C1 segment of cervical spinal cord (tissue), 14 donors: ENCODE measurements at places on chromosomes 6 and 20.

DNA sequence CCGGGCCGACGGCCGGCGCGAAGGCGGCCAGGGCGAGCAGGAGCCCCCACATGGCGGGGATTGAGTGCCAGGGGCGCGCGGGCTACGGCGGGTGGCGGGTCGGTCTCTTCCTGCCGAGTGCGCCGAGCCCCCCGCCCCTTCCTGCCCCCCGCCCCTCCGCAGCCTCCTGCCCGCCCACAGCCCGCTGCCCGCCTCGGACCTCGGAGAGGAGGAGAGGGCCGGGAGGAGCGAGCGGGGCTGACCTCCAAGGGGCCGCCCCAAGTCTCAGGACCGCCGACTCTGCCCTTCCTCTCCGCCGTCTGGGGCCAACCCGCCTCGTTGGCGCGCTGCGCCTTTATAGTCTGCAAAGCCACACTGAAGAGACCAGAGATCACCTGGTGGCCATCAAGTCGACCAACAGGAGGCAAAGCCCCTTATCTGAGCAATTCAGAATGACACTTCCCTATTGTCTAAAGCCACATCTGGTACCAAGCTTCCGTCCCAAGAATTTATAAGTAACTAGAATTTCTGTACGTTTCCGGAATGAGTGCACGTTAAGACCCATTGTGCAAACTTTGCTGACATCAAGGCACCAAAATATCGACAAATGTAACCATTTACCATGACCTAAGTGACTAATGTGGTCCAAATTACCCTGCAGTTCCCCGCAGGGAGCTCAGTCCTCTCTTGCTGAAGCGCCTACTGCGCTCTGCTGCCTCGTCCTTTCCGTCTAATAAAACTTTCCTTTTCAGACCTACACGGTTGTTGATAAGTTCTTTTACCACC lies at the start of gene CPXM1:
CPXM1 (minus strand) TSS at position 107 of the 765 bp plus-strand sequence; CDS start at position 52, 55 bp downstream.
- DNase-seq: no peak

DNA sequence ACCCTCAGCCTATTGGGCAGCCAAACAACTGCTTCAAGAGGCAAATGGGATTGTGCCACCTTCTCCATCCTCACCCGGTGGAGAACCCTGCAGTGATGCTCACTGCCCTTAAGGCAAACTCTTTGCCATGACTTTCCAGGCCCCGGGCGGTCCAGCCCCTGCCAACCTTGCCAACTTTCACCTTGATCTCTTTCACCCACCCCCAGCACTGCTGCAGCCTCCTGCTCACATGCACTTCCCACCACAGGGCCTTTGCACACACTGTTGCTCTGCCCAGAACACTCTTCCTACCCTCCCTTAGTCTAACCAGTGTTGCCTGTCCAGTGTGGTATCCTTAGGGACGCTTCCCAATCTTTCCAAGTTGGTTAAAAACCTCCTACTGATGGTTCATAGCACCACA lies 221.1 kb downstream of the EYA2 start:
- DNase-seq: no peak

- DNase-seq: no peak
These were observed 112.8 kb upstream of the JARID2 start for GRCh38 chr6:15132854-15133670.

DNA sequence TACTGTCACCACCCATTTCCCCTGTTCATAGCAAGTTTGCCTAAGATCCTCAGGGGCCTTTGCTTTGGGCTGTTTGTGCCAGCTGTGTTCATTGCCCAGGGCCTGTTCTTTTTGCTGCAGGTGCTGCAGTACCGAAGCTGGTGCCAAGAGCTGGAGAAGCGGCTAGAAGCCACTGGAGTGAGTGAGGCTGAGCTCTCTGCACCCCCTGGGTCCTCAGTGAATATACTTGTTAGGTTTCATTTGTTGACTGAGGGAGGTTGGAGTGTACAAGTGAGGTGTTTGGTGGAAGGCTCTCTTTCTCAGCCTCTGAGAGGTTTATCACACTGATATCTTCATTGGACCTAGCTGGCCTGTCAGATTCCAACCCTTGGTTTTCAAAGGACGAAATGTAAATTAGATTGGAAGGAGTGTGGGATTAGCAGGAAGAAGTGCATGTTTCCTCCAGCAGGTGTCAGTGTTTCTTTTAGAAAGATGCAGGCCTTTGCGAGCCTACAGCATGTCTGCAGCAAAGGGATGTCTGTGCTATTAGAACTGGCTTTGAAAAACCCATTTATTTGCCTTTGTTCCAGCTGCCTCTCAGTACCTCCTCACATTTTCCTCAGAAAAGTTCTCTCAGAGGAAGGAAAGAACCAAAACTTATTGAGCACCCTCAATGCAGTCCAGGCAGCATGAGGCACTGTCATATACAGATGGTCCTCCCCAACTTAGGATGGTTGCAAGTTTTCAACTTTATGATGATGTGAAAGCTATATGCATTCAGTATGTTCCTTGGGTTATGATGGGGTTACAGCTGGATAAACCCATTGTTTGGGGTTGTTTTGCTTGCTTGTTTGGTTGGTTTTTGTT lies 8.3 kb downstream of the CEP250 start:
- DNase-seq: peak; percentile 17

GRCh38 chr20:64049878-64050260 lies 430 bp upstream of the SOX18 start:
- DNase-seq: no peak
